Activated CD4-positive, alpha-beta T cell treated with anti-CD3 and anti-CD28 coated beads for 36 hours (primary cell): ENCODE measurements at places on chromosomes 11 and 22.

GRCh38 chr11:61048368-61049062 is 53.8 kb upstream of the CD5 start:
- DNase-seq = no peak

GRCh38 chr11:119095066-119095880 is 6.4 kb downstream of the DPAGT1 start:
- DNase-seq = peak; percentile 100

DNA sequence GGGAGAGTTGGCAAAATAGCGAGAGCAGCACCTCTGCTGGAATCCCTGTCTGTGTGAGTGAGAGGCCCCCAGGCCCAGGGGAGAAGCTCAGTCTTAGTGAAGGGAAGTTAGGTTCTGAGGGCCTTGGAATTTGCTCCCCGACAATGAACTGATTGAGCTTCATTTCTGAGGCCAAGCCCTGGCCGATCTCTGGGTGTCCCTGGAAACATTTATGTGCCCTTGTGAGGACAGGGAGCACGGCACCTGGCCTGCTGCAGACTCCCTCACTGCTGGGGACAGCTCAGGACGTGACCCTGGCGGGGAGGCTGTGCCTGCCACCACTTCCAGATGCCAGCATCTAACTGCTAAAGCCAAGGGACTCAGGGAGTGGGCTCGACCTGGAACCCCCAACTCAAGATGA is 52.0 kb downstream of the ARHGAP8 start:
- DNase-seq = no peak

- peak; percentile 77 for DNase-seq
Measured at GRCh38 chr22:29040385-29041275, 21.0 kb downstream of the C22orf31 start.

- no peak for DNase-seq
Measured at GRCh38 chr22:17381192-17381913, 12.1 kb downstream of the CECR2 start.

DNA sequence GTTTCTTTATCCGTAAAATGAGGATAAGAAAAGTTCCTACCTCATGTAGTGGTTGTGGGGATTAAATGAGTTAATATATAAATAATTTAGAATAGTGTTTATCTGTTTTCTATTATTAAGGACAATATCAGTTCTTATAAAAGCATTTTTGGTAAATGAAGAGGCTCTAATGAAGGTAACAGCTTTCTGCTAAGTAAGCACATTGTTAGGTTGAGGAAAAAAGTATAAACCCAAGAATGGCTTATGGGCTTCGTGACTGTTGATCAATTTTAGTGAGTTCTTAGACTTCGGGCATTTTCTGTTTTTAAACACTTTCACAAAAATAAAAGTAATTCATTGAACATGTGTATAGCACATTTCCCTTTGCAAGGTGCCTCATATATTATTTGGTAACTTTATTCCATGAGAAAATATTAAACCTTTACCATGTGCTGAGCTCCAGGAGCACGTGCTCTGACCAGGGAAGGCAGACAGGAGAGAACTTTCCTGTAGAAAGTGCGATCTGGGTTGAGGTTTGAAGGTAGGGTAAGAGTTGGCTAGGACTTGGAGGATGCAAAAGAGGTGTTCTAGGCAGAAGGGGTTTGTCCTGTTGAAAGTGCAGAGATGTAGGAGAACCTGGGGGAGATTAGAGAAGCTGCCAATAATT is 11.3 kb upstream of the OR9Q2 start:
- no peak for DNase-seq

- no peak for DNase-seq
Measured at GRCh38 chr11:1927026-1927847, 7.7 kb downstream of the TNNT3 start.

GRCh38 chr22:20656516-20656901 is 117.4 kb upstream of the SERPIND1 start:
- DNase-seq = no peak
